ENCODE measurements at places on chromosomes 5 and 9. TPM values are rescaled to one million over a fixed set of nuclear protein-coding genes. Genes with fewer than 3 reads are reported as not detected.

Gene ARHGEF39
- 0.58 TPM for total RNA-seq

GRCh38 chr5:111975133-111975532 lies 218.1 kb upstream of the NREP start:
- DNase-seq = no peak

- no peak for DNase-seq
Observed at GRCh38 chr5:173535166-173535975, 81.1 kb downstream of the BOD1 start.

Gene SAXO1
- not detected for total RNA-seq

- DNase-seq = no peak
Observed at GRCh38 chr9:8542537-8542936, 743.0 kb upstream of the DMAC1 start.

- no peak for DNase-seq
Observed at GRCh38 chr5:62653864-62654575, 75.4 kb downstream of the LRRC70 start.

Gene IL3
- not detected for total RNA-seq

- no peak for DNase-seq
Observed at GRCh38 chr9:93861736-93862358, 93.3 kb downstream of the BARX1 start.

DNA sequence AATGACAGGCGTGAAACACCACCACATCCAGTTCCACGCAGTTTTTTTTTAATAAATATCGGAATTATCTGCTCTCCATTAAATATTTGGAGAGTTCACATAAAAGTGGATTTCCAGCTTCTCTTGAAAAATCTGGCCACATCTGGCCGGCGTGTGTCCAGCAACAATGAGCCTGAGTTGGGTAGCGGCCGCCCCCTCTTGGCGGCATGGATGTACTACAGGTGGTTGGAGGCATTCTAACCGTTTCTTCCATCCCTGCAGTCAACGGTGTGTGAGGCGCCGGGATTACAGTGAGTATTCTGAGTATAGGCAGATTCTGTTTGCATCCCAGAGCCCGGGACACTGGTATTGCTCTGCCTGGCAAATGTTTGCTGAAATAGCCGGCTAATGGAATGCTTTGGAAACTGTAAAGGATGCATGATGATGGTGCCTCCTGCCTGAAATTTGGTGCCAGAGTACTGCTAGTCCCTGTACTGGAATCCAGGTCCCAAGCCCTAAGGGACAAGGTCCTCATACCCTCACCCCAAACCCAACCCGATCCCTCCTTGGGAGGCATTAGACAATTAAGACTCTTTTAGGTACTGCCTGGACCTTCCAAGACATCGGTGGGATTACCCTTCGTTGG lies 13.6 kb upstream of the GM2A start:
- DNase-seq = no peak

DNA sequence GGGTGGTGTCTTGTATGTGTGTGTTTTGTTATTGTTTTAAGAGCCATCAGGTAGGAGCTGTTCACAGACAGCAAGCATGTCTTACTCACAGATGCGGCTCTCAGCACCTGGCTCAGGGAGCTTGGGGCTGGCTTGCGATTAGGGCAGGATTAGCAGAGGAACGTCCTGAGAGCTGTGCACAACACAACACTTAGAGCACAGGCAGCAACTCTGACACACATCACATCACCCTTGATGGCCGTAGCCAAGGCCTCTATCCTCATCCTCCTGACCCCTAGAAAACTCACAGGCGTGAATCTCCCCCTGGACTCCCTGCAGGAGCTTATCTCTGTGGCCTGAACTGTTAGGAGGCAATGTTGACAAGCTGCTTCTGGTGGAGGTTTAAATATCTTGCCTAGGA lies 7.1 kb upstream of the IL17B start:
- no peak for DNase-seq

- no peak for DNase-seq
Observed at GRCh38 chr9:116697887-116698286, 10.8 kb downstream of the TRIM32 start.

DNA sequence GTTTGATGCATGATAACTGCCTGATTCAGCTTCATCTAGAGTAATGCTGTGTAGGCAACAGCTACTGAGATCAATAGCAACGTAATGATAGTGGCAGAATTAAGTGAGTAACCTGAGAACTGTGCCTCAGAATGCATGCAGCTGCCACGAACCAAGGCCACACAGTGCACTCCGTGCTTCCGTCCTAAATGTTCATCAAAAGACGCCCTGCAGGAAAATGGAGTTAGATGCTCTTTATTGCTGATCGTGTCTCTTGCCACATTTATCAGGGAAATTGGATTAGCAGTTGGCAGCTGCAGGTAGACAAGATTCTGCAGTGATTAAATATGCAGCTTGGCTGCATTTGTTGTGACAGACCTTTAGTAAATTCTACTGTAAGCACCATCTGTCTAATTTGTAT lies 107.7 kb upstream of the TLX3 start:
- no peak for DNase-seq

Gene FBN2
- total RNA-seq = 1.4 TPM

- no peak for DNase-seq
Observed at GRCh38 chr9:87167582-87167981, 220.3 kb upstream of the GAS1 start.

Gene GPX8
- total RNA-seq = 20.5 TPM

DNA sequence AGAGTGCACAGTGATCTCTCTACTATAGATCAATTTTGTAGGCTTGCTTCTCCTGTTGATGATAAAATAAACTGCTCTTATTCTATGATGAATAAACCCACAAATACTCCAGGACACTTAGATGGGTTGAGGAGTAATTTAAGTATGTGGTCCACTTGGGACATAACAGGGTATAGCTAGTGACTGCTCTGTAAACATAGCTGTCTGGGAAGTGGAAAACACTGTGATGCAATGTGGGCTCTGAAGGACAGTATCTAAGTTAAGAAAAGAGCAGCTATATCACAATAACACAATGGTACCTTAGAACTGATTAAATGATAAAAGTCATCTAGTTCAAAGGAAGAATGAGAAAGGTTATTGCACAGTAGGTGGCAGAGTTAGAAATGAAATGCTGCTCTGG lies 294.3 kb upstream of the HAPLN1 start:
- no peak for DNase-seq

Gene TMC1
- 0.48 TPM for total RNA-seq

- no peak for DNase-seq
Observed at GRCh38 chr9:21429191-21429590, 11.0 kb upstream of the IFNA1 start.

GRCh38 chr9:14522627-14523379 lies 170.4 kb downstream of the ZDHHC21 start:
- DNase-seq = no peak

Gene ETF1
- total RNA-seq = 165 TPM

DNA sequence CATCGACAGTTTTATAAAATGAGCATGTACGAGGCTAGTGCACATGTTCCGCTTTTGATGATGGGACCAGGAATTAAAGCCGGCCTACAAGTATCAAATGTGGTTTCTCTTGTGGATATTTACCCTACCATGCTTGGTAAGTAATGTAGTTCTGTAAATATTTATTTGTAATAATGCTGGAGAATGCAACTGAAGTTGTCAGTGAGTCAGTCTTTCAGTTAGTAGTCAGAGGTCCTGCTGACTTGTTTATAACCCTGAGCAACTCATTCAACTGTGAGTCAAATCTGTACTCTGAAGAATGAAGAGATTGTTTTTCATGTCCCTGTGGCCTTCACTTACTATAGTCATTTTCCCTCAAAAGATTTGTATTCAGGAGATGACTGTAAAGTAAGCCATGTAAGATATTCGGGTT lies 28.4 kb upstream of the GPR150 start:
- no peak for DNase-seq

DNA sequence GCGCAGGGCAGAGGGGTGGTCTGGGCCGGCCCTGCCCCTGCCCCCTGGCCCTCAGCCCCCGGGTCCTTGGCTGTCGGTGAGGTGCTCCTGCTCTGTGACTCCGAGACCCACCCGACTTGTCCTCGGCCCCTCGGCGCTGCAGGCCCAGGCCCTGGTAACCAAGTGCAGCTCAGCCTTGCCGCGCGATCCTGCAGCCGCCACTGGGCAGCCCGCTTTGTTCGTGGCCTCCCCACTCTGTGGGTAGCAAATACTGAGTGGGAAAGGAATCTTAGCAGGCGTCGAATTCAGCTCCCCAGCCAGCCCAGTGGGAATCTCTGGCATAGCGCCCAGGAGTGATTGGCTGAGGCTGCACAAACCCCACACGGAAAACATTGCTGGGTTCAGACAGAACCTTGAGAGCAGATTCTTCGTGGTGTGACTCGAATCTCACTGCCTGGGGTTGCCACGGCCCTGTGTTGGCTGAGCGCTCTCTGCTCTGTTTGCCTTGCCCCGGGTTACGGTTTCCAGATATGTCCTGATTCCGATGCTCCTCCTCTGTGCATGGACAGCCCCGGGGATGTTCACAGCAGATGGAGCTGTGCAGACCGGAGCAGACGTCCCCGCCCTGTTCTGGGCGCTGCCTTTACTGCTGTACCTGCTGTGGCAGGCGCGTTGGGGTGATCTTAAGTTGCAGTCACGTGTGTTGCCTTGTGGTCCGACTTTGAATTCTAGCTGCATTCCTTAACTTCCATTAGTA lies 13.4 kb upstream of the EXOC3 start:
- peak; percentile 88 for DNase-seq

GRCh38 chr5:59764361-59764760 lies 129.2 kb downstream of the PDE4D start:
- DNase-seq = no peak

- no peak for DNase-seq
Observed at GRCh38 chr9:84891924-84892323, 222.4 kb downstream of the NTRK2 start.

- no peak for DNase-seq
Observed at GRCh38 chr5:150377964-150378694, 20.6 kb downstream of the TCOF1 start.

DNA sequence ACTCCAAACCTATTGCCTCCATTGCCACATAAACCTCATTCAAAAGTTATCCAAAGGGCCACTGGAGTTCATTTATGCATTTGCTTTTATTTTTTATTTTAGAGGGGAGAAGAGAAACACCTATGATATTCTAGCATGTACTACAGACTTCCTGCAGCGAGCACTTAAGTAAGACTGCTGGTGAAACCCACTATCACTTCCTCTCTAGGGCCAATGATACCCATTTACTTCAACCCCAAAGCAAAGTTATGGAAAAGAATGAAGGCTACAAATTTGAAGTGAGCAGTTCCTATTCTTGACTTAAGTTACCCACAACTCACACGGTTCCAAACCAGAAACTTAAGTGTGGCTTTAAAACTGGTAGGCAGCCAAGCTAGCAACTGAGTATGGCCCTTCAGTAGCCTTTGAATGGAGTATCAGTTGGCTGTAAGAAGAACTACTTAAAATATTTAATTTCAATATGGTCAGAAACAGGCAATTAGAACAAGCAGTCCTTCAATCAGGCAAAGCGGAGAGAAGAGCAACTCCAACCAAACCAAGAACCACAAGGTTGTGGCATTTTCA lies 94.1 kb downstream of the GPR21 start:
- DNase-seq = no peak

DNA sequence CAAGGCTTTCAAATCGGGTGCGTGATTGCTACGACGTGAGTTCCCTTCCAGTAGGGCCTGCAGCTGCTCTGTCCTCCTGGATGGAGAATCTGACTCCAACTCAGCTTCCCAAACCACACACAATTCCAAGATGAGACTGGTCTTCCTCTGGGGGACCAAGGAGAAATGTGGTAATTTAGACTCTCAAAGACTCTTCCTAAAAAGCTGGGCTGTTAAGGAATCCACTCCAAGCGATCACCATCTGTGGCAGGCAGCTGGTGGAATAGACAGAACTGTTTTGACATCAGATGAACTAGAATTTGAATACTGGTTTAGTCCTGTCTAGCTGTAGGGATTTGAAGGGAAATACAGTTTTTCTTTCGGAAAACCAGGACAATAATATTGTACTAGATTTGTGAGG lies 130.7 kb upstream of the KLF4 start:
- DNase-seq = no peak

DNA sequence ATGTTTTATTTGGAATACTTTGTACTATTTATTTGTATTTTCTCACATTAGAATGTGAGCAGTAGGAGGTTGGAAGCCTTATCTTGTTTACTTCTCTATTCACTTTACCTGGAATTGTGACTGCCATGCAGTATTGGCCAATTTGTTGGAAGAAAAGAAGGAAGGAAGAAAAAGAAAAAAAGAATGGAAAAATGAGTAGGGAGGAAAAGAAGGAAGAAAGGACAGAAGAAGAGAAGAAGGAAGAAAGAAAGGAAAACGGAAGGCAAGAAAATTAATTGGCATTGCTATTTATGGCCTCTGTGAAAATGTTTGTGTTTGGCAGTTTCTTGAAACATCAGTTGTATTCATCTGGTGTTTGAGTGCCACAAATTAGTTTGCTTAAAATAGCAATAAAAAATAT lies 575.2 kb upstream of the ZNF608 start:
- DNase-seq = no peak

Gene ANKRD34B
- total RNA-seq = 0.10 TPM

- no peak for DNase-seq
Observed at GRCh38 chr5:52255308-52255707, 532.4 kb upstream of the ITGA1 start.

Gene PPIC
- total RNA-seq = 34.3 TPM

Gene TMEM252
- not detected for total RNA-seq

DNA sequence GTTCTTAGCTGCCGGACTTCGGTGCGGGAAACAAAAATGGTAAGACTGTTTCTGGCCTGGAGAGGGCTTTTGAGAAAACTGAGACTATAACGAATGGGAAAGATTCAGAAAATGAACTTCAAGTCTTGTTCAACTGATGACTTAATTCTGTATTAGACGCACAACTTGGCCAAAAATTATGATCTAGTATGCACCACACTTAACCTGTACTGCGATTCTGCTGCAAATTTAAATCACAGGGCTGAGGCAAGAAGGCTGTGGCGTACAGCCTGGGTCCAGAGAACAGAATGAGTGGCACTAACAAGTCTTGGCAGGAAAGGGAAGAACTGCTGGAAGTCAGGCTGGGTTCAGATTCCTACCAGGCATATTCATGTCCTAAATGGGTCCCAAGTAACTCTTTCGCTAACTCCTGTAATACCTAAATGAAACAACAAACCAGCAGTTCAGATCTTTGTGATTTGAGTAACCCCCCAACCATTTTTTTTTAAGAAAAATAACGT lies 781 bp upstream of the COL23A1 start:
- DNase-seq = no peak
